ENCODE measurements at places on chromosomes 5 and 9.

GRCh38 chr9:87886933-87887505, 4.3 kb downstream of the SPATA31E1 start:
- DNase-seq: no peak

- DNase-seq: no peak
Observed at GRCh38 chr9:106925392-106925791, 62.4 kb downstream of the ZNF462 start.

GRCh38 chr5:109143031-109143430, 266.7 kb downstream of the PJA2 start:
- DNase-seq: no peak

DNA sequence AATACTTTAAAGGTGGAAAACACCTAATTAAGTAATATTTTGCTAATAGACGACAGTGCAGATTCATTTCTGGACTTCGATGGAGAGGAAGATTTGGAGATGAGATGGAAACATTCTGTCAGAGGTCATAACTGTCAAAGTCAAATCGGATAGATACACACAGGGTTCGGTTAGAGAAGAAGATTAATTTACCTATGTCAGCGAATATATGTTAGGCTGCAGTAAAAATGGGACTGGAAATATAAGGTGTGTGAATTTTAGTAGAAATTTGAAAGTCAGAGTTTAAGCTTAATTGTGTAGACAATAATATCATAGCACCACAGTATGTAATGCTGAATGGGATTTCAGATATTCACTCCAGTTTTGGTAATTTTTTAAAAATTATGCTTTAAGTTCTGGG, 1020.3 kb upstream of the ACO1 start:
- no peak for DNase-seq

GRCh38 chr9:16543686-16544085, 326.8 kb downstream of the BNC2 start:
- no peak for DNase-seq

DNA sequence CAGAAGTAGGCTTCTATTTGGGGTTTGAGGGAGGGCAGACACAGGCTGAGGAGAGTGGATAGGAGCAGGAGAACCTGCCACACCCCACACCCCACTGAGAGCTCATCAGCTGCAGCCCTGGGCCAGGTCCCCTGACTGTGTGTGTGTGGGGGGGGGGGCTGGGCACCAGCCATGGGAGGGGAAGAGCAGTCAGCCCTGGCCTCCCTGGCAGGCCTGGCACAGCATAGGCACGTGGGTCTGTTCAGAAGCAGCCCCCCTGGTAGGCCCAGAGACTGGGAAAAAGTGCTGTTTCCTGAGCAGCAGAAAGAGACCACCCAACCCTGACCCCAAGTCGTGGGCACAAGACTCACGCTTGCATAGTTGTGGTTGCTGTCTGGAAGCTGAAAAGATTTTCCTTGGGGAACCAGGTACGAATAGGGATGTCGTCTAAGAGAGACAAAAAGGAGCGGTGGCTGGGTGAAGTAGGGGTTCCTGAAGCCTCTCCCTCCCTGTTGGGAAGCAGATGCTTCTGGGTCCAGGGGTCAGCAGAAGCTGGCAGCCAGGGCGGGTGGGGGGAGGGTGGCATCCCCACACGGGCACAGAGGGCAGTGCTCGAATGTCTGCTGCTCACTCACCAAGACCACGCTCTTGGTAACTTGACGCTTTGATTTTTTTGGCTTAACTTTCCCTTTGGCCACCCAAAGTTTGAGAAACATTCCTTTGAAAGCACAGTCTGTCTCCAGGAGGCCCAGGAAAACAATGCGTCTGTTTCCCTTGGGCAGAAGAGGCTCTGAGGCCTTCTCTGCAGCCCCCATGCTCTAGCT, 2.9 kb downstream of the NSMF start:
- peak; percentile 18 for DNase-seq

DNA sequence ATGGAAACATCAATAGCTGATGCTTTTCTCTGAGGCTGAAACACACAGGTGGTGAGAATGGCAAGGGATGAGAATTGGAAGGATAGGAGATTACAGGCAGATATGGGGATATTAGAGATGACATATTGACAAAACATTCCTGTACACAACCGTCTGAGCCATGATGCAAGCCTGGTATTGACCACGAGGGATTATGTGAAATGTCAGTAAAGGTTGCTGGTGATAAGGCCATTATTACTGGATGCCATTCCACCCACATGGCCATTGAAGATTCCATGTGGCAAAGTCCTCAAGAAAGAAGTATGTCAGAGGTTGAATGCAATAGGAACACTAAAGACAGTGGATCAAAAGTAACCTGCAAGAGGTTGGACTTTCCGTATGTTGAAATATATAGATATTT, 15.7 kb downstream of the GRAMD2B start:
- no peak for DNase-seq
